ENCODE measurements at places on chromosomes 3 and 15. TPM values are rescaled to one million over a fixed set of nuclear protein-coding genes. Genes with fewer than 3 reads are reported as not detected.
A peak's percentile ranks its signal among the peaks of the same experiment; 100 is the strongest.

- DNase-seq = no peak
- no peaks in the 10 kb centered on the region for H3K27me3 ChIP-seq
- H3K4me3 ChIP-seq = no peak overlapping the region
Observed at GRCh38 chr3:150521463-150521862, 24.8 kb downstream of the SERP1 start.

GRCh38 chr3:159627229-159627628 is 361.4 kb upstream of the IL12A start:
- H3K4me3 ChIP-seq = no peak overlapping the region
- no peak overlapping the region for H3K27ac ChIP-seq
- no peaks in the 10 kb centered on the region for H3K36me3 ChIP-seq
- peaks cover 2% of the 10 kb centered on the region for H3K27me3 ChIP-seq
- no peak for DNase-seq

DNA sequence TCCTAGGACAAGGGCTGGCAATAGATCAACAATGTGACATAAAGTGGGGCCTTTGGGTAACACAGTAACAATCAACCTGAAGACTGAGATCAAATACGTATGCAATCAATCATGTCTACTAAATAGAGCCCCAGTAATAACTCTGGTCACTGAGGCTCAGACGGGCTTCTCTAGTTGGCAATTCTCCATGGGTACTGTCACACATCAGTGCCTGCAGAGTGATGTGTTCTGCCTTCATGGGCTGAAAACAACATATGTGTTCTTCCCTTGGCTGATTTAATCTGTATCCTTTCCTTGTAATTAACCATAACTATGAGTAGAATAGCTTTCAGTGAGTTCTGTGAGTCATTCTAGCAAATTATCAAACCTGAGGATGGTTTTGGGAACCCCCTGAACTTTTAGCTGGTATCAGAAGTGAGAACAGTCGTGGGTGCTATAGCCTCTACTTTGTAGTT is 113.6 kb downstream of the TMCO5A start:
- H3K4me3 ChIP-seq = no peak overlapping the region
- no peaks in the 10 kb centered on the region for H3K27me3 ChIP-seq
- no peak overlapping the region for H3K27ac ChIP-seq
- H3K36me3 ChIP-seq = no peaks in the 10 kb centered on the region
- H3K4me1 ChIP-seq = peaks cover 7% of the 10 kb centered on the region

DNA sequence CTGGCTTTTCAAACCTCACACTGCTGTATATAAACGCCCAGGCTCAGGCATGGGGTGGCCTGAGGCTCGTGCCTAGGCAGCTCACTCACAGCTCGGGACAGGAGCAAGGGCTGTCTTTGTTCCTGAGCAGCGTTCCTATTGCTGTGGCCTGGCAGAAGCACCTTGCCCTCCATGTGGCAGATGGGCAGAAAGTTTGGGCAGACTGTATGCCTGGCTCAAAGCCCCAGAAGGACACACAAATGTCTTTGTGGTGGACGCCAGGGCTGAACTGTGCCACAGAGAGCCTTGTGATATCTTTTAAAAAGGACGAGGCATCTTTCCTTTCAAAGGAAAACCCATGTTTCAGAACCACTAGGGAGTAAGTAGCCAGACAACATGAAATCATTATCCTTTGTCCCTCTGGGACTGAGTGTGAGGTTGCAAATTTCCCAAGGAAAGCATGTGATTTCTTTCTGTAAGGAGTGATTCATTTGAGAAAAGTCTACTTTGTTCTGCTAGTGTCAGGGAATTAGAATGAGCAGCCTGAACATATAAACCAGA is 29.3 kb upstream of the UBE2E1 start:
- peaks cover 14% of the 10 kb centered on the region for H3K4me1 ChIP-seq
- no peak overlapping the region for H3K4me3 ChIP-seq
- peak overlapping the region; percentile 76 for H3K27ac ChIP-seq
- no peak for DNase-seq
- peaks cover 7% of the 10 kb centered on the region for H3K27me3 ChIP-seq
- no peaks in the 10 kb centered on the region for H3K36me3 ChIP-seq

DNA sequence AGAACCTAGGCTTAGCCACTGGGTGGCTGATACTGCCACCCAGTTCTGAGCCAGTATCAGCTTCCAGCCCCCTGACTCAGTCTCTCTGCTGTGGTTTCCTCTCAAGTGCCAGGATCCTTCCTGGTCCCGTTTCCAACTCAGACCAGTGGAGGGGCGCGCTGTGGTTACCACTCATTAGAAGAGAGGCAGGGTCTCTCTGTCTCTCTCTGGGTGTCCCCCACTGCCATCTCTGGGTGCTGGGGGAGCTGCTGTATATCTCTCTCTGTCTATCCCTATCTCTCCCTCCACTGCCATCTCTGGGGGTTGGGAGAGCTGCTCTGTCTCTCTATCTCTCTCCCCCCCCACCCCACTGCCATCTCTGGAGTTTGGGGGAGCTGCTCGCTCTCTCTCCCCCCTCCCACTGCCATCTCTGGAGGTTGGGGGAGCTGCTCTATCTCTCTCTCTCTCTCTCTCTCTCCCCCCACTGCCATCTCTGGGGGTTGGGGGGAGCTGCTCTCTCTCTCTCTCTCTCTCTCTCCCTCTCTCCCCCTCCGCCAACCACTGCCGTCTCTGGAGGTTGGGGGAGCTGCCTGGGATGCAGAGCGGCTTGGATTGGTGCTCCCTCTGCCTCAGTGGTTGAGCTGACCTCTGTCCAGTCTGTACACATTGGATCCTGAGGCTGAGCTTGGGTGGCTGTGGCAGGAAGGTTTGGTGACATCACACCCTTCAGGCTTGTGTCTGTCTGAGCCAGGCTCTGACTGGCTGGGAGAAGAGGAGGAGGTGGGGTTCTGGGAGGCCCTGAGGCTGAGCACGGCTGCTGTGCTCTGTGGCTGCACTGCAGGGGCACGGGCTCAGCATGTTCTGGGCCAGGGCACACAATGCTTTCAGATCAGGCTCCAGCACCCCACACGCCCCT is 98.9 kb downstream of the APBA2 start:
- H3K4me1 ChIP-seq = peaks cover 45% of the 10 kb centered on the region
- peak overlapping the region; percentile 66 for H3K4me3 ChIP-seq
- peaks cover 4% of the 10 kb centered on the region for H3K36me3 ChIP-seq
- H3K27ac ChIP-seq = peak overlapping the region; percentile 98
- peak; percentile 67 for DNase-seq
- H3K27me3 ChIP-seq = peaks cover 9% of the 10 kb centered on the region

GRCh38 chr3:76474632-76475031 is 565.3 kb upstream of the ROBO2 start:
- H3K4me3 ChIP-seq = no peak overlapping the region
- H3K27ac ChIP-seq = no peak overlapping the region
- H3K36me3 ChIP-seq = no peaks in the 10 kb centered on the region
- H3K27me3 ChIP-seq = no peaks in the 10 kb centered on the region
- H3K4me1 ChIP-seq = no peaks in the 10 kb centered on the region
- DNase-seq = no peak

The NTRK3 gene
- total RNA-seq = 9.5 TPM

The TRIM69 gene
- 22.8 TPM for total RNA-seq

The KLHL40 gene
- total RNA-seq = 0.44 TPM

The FBXO40 gene
- total RNA-seq = not detected
